Jurkat, Clone E6-1 (cell line): ENCODE measurements at places on chromosomes 11 and 22.

DNA sequence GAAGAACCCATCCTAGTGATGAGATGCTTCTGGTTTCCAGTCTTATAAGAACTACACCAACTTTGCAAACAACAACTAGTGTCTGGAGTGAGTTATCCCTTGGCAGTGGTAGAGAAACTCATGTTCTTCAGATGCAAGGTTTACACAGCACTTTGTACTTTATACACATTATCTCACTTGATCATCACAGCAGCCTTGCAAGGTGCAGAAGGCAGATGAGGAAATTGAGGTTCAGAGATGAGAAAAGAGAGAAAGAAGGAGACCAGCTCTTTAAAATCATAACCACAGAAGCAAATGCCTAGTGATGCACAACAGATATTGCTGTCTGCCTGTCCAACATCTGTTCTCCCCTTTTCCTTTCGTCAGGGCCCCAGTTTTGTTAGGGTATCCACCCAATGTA is 16.7 kb upstream of the CD44 start:
- peak; percentile 96 for DNase-seq

DNA sequence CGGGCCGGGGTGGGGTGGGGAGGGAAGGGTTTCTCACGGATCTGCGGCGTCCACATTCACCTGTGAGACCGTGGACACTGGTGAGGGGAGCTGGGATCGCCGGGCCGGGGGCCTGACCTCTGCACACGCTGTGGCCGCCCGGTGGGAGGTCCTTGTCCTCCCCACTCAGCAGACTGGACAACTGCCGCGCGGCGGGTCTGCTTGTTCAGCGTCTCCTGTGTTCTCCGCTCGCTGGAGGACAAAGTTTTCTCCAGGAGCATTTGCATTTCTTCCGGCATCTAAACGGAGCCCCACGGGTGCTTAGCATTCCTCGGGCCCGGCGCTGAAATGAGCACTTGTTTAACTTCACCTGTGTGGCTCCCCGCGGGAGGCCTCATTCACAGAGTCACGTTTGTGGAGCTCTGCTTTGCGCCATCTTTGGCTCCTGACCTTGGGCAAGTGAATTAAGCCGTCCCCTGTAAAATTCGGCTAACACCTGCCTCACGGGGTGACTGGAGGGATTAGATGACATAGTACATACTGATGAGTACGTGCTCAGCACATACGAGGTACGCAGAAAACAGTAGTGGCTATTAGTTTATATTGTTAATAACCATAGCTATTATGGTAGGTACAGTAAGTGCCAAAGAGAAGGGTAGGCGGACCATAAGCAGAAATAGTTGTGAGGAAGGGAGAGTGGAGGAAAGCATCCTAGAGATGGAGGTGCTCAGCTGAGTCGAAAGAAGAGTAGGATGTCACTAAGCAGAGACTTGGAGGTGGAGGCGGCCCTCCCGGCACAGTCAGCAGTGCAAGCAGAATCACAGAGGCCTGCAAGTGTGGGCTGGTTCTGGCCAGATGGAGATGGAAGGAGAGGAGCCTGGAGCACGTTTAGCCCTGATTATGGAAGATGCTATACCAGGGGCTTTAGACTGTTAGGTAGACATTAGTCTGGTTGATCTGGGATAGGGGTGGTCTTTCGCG is 885 bp downstream of the TRMU start:
- DNase-seq = no peak

GRCh38 chr11:33892906-33893594 is 1.2 kb upstream of the LMO2 start:
- no peak for DNase-seq

- no peak for DNase-seq
These were observed 51.4 kb downstream of the JAM3 start for GRCh38 chr11:134120143-134120850.
